ENCODE measurements at places on chromosomes 2 and 18. TPM values are rescaled to one million over a fixed set of nuclear protein-coding genes. Genes with fewer than 3 reads are reported as not detected.

GRCh38 chr2:227870710-227871374, 589 bp upstream of the DAW1 start:
- DNase-seq: no peak

DNA sequence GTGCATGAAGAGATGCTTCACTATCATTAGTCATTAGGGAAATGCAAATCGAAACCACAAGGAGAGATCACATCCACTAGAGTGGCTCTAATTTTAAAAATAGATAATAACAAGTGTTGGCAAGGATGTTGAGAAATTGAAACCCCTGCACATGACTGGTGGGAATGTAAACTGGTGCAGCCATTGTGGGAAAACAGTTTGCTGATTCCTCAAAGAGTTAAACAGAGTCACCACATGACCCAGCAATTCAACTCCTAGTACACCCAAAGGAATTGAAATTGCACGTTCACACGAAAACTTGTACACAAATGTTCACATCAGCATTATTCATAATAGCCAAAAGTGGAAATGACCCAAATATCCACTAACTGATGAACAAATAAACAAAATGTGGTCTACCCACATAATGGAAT, 179.5 kb downstream of the BCL2 start:
- no peak for DNase-seq

DNA sequence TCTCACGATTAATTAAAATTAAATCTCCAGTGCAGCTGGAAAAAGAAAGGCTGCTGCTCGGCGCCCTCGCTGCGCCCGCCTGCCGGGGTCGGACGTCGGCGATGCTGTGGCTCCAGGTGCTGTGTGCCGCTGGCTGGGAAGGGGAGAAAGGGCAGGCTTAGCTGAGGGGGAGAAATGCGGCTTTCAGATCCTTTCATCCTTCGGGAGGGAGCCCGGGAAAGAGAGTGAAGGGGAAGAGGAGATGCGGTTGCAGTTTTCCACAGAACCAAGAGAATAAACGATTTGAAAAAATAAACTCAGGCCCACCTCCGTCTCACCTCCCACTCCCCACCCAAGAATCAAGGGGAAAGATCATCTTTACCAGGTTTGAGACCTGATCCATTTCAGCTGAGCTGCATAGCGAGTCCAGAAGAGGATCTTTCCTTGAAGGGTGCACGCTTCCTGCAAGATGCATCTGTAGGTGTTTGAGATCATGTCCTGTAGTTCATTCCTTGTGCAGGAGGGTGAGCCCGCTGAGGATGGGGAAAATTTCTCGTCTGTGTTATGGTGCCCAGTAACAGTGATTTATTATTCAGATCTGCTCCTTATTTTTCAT, 495 bp downstream of the TMEM169 start:
- no peak for DNase-seq

- no peak for DNase-seq
Observed at GRCh38 chr2:38475567-38475881, 98.5 kb upstream of the ATL2 start.

DNA sequence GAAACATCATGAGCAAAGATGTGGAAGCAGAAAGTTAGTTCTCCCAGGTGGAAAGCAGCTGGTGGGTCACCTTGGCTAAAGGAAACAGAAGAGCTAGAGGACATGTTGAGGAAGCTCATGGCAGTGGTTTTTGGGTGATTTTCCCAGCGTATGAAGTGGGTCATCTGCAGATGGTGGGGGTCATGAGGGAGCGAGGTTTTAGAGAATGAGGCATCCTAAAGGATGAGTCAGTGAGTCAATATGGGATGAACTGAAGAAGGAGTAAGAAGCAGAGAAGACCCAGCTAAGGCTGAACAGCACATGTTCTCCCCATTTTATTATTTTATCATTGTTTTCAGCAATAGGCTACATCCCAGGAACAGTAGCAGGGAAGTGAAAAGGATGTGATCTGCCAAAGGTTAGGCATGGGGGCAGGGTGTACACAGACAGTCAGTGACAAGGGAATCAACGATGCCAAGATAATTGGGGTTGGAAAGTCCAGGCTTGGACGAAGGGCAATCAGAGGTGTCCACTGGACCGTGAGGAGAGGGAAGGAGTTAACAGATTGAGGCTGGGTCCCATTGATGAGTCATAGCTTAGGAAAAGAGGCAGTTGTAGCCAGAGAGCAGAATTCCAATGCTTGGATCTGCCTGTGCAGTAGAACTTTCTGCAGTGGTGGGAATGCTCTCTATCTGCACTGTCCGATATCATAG, 289.3 kb upstream of the RAB12 start:
- no peak for DNase-seq

DNA sequence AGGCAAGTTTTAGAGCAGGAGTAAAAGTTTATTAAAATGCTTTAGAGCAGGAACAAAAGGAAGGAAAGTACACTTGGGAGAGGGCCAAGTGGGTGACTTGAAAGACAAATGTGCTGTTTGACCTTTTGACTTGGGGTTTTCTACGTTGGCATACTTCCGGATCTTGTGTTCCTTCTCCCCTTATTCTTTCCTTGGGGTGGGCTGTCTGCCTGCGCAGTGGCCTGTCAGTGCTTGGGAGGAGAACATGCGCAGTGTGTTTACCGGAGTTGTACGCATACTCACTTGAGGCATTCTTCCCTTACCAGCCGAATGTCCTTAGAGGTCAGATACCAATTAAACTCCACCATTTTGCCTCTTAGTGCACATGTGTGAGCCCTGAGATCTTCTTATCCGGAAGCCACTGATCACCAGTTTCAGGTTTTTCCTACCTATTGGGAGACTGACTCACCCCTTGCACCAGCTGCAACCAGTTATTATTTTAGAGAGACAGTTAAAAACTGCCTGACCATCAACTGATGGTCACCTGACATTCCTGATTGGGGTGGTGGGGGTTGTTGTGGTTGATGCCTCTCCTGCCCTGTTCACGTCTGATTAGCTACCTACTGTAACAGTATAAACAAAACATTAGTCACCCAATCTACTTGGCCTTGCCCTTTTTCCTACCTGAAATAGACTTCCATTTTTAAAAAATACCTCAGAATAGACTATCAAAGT, 67.5 kb downstream of the NYAP2 start:
- no peak for DNase-seq

DNA sequence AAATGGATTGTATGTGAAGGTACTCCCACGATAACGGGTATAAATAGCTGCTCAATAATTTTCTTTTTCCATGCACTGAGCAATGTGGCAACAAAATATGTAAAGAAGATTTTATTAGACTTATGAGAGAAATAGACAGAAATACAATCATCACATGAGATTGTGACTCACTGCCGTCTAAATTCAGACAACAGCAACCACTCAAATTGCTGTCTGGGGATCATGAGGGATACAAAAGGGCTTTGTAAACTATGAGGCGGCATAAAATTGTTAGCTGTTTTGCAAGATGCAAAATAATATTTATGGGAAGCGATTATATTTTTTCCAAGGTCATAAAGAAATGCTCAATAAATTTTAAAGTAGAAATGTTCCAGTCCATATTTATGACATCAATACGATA, 259.1 kb upstream of the AGAP1 start:
- DNase-seq: no peak

DNA sequence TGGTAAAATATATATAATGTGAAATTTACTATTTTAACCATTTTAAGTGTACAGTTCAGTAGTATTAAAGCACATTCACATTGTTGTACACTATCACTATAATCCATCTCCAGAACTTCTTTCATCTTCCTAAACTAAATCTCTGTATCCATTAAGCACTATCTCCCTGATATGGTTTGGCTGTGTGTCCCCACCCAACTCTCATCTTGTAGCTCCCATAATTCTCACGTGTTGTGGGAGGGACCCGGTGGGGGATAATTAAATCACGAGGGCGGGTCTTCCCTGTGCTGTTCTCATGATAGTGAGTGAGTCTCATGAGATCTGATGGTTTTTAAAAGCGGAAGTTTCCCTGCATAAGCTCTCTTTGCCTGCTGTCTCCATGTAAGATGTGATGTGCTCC, 178.9 kb upstream of the NABP1 start:
- DNase-seq: no peak

GRCh38 chr2:50181212-50181611, 850.7 kb downstream of the NRXN1 start:
- no peak for DNase-seq

DNA sequence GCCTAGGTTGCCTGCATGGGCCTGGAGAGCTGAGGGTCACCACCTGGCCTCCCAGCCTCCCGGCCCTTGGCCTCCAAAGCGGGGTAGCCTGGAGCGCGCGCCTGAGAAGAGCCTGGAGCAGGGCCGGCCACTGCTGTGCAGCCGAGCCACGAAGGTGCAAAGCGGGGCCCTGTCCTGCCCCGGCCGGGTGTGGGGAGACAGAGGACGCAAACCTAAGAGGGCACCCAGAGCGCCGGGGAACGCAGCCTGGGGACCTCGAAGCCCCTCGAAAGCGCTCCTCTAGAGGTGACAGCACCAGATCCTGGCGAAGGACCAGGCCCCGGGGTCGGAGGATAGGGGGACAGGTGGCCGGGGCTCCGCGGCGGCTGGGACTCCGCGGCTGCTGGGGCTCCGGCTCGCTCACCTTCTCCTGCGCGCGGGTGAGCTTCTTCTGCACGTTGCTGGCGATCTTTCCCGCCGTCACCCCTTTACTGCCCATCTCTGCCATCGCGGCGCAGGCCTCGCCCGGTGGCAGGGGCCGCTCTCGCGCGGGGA, 430 bp downstream of the BIN1 start:
- peak; percentile 22 for DNase-seq

DNA sequence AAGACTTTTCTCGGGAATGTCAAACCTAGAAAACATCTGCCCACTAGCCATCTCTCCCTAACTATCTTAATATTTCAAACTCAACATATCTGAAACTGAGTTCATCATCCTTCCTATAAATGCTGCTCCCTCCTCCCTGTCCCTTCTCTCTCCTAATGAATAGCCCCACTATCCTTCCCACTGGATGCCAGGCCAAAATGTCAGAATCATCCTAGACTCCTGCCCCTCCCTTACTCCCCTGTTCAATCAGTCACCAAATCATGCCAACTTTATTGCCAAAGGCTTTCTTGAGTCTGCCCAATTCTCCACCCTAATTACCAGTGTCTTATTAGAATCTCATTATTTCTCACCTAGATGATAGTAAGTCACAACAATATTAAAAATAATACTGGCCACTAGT, 8.5 kb downstream of the EVA1A start:
- DNase-seq: no peak

GRCh38 chr2:162044586-162044985, 29.4 kb downstream of the DPP4 start:
- no peak for DNase-seq

- DNase-seq: no peak
Observed at GRCh38 chr2:235793163-235793752, 299.4 kb downstream of the AGAP1 start.

Gene CNTNAP5
- not detected for total RNA-seq

Gene TMEM247
- total RNA-seq: not detected
